ENCODE measurements at places on chromosomes 6 and 20. TPM values are rescaled to one million over a fixed set of nuclear protein-coding genes. Genes with fewer than 3 reads are reported as not detected.

NOX3 gene
- polyA plus RNA-seq, result not detected

EMILIN3 gene
- 2.0 TPM for polyA plus RNA-seq

ADAM33 gene
- polyA plus RNA-seq, result 34.1 TPM

UST gene
- 11.8 TPM for polyA plus RNA-seq

SLC13A3 gene
- polyA plus RNA-seq, result 7.1 TPM

CST5 gene
- polyA plus RNA-seq, result not detected

FILIP1 gene
- 1.7 TPM for polyA plus RNA-seq

F13A1 gene
- polyA plus RNA-seq, result 19.6 TPM

PANK2 gene
- polyA plus RNA-seq, result 20.0 TPM

FRMD1 gene
- 0.36 TPM for polyA plus RNA-seq

ZNF217 gene
- 13.1 TPM for polyA plus RNA-seq

RIPPLY2 gene
- polyA plus RNA-seq, result 0.40 TPM

CLDN20 gene
- polyA plus RNA-seq, result not detected

WFDC12 gene
- polyA plus RNA-seq, result not detected

GHRH gene
- polyA plus RNA-seq, result not detected

CGA gene
- not detected for polyA plus RNA-seq

TPD52L1 gene
- polyA plus RNA-seq, result 27.4 TPM

RAET1E gene
- polyA plus RNA-seq, result 0.23 TPM

CBLN4 gene
- polyA plus RNA-seq, result 0.77 TPM

GPR63 gene
- polyA plus RNA-seq, result 2.5 TPM

Data from ovary (tissue), 10 donors.